ENCODE measurements at places on chromosomes 16 and 17. TPM values are rescaled to one million over a fixed set of nuclear protein-coding genes. Genes with fewer than 3 reads are reported as not detected.
A peak's percentile ranks its signal among the peaks of the same experiment; 100 is the strongest.

- DNase-seq: no peak
Observed at GRCh38 chr17:81453712-81454111, 58.5 kb downstream of the BAHCC1 start.

GRCh38 chr17:35817196-35817595 is 7.9 kb downstream of the TAF15 start:
- no peak for DNase-seq

GRCh38 chr17:11612956-11613355 is 14.7 kb downstream of the DNAH9 start:
- no peak for DNase-seq

DNA sequence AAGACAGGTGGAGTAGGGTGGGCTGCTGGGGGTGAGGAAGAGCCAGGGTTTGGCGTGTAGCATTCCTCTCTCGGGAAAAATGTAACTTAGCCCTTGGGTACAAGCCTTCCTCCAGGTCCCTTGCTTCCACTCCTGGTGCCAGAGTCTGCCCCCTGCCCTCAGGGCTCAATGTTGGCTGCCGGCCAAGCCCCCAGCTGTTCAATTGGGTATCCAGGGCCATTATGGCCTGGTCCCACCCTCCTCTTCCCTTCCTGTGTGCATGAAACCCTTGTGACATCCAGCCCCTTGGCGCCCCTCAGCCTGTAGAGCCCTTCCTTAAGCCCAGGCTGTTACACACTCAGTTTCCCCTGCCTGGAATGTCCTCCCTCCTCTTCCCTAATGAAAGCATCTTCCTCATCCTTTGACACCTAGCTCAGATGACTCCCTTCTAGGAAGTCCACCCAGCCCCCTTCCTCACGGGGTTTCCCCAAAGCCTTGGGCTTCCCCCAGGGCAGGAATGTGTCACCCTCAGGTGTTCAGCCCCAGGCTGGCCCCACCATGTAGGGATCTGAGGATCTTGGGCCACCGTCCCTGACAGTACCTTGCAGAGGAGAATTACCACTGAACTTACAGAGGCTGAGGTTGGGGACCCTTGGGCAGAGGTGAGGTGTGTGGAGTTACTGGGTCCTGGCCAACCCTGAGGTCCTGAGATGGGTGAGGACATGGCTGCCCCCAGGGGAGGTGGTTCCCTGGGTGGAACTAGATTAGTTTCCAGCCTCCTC is 30.0 kb downstream of the B9D1 start:
- DNase-seq: no peak

DNA sequence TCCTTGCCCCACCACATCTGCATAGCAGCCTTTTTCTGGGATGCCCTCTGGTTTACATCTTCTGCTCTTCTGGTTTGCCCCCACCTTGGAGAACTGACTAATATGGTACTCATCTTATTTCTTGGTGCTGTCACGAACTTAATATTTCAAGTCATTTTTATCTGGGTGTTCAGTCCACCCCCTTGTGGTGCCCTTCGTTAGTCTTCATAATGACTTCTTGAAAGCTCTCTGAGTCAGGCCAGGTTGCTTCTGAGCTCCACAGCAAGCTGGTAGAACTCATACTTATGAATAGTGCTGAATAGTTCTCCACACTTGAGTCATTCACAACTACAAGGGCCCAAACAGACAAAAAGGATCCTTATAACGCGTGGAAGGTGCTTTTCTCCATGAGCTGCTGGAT is 35.8 kb upstream of the TEKT3 start:
- DNase-seq: peak; percentile 96

DNA sequence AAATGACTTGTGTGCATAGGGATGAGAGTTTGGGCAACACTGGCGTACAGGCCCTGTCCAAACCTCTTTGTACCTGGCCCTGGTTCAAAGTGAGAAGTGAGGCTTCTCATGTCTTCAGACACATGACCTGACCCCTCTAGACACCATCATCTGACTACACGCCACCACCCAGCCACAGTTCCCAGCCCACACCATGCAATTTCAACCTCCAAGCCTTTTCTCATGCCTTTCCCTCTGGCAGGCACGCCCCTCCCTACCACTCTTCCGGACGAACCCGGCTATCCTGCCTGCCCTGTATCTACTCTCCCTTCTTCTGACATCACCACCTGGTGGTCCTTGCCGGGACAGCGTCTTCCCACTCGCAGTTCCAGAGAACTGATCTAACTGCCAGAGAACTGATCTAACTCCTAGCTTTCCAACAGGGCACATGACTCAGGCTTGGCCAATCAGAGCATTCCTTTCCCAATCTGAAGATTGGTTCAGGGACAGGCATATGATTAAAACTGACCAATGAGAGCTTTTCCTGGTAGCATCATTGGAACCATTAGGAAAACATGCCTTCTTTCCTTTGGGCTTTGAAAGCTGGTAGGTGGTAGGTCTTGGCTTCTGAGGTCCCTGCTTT is 27.1 kb upstream of the IL21R start:
- peak; percentile 72 for DNase-seq

DNA sequence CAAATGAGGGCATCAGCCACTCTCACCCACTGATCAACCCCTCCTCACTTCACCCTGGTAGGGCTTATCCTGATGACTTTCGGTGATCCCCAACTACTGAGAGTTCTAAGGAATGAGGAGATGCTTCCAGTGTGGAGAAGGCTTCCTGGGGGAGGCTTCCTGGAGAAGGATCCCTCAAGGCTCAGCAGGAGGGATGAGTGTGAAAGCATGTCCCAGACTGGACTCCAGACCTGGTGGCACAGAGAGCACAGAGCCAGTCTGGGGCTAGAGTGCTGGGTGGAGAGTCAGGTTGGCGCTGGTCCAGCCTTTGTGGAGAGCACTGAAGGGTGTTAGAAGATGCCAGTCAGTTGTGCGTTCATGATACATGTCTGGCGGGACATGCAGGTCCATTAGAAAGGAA is 53.7 kb downstream of the PLD6 start:
- peak; percentile 66 for DNase-seq

GRCh38 chr16:61595605-61596004 is 440.6 kb downstream of the CDH8 start:
- DNase-seq: no peak

- peak; percentile 95 for DNase-seq
Observed at GRCh38 chr16:21158208-21159110, at the start of gene LDAF1. Gene LDAF1 (plus strand): TSS chr16:21158674. CDS start chr16:21161183, 2,509 bp downstream.

DNA sequence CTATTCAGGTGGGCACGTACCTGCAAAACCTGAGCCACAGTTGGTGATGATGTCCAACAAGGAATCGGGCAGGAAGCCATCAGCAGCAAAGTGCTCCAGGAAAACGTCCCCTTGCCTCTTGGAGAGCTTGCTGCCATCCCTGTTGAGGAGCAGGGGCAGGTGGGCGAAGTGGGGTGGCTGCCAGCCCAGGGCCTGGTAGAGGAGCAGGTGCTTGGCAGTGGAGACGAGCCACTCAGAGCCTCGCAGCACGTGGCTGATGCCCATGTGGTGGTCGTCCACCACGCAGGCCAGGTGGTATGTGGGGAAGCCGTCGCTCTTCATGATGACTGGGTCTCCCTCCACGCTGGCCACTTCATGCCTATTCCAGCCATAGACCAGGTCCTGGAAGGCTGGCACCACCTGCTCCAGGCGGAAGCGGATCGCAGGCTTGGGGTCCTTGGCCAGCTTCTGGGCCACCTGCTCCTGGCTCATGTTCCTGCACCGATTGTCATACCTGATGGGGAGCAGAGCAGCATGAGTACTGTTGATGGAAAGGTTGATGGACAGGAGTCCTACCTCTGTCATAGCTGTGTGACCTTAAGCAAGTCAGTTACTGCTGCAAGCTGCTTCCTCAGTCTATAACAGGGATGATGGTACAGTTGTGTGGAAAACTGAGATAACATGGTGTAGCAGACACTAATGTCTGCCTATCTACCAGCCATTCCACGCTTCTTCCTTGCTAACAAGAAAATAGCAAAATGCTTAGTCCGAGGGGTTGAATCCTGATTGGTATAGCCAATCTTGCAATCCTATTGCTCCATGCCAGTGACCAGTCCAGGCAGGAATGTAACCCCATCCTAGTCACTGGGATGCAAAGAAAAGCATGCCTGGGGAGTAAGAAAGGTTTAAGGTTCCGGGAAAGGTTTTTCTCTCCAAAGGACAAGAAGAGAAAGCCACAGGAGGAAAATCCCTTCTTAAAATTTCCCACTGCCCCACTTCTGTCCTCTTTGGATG is 22.0 kb downstream of the EARS2 start:
- peak; percentile 55 for DNase-seq

DNA sequence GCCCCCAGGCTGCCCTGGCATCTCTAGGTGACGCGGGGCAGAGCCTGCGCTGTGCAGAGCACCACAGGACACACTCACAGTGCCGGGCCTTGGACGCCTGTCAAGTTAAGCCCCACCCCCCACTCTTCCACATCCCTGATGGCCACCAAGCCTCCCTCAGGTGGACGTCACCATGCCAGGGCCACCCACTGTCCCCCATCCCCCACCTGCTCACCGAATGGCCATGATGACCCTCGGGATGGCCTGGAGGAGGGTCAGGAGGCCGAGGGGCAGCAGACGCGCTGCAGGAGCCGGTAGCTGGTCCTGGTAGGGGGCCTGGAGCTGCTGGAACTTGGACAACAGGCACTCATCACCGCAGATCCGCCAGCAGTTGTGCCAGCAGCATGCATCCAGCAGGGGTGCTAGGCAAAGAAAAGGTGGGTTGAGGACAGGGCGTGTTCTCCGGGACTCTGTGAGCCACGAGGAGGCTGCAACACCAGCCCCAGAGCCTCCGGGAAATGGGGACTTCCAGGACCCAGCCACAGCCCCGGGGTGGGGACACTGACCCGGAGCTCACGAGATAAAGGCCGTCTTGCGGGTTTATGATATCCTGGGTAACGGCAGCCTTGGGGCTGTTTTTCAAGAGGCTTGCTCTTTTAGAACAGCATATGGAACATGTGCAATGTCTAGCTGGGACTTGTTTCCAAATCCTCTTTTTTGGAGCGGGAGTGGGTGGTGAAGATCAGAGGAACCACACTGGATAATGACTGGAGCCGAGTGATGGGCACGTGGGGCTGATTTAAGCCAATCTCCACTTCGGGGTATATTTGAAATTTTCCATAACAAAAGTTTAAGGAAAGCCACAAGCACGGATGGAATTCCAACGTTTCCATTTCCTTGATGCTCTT is 11.4 kb downstream of the C16orf95 start:
- DNase-seq: peak; percentile 35

The AP1G1 gene
- polyA plus RNA-seq: 26.2 TPM

The KRT34 gene
- polyA plus RNA-seq: 39.8 TPM

The KRT16 gene
- 0.90 TPM for polyA plus RNA-seq

The KRT20 gene
- polyA plus RNA-seq: not detected

The CCDC154 gene
- polyA plus RNA-seq: 0.09 TPM

Measured in GM23248 (cell line).